ENCODE measurements at places on chromosomes 3 and 15.

GRCh38 chr3:24829011-24829581, 334.4 kb upstream of the THRB start:
- peak; percentile 2 for DNase-seq

- DNase-seq, result no peak
Observed at GRCh38 chr15:32637704-32638103, 3.8 kb upstream of the SCG5 start.

- no peak for DNase-seq
Observed at GRCh38 chr3:185986198-185986777, 48.5 kb upstream of the TRA2B start.

GRCh38 chr3:117665296-117665695, 955.7 kb downstream of the TUSC7 start:
- DNase-seq, result no peak

- DNase-seq, result no peak
Observed at GRCh38 chr15:74171965-74172541, 1.5 kb upstream of the ISLR start.

GRCh38 chr3:46923559-46924350, 46.2 kb downstream of the PTH1R start:
- DNase-seq, result no peak

DNA sequence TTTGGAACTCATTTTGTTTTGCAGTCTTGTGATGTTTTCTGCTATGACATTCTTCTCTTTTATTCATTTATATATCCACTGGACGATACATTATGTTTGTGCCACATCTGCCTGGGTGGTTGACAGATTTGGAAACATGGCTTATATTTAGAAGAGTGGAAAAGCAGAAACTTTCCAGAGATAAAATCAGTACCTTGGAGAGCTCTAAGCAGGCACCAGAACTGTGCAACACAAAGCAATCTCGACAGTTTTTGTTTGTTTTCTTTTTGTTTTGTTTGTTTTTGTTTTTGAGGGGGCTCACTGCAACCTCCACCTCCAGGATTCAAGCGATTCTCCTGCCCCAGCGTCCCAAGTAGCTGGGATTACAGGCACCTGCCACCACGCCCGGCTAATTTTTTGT, 45.5 kb downstream of the SYN2 start:
- no peak for DNase-seq

- no peak for DNase-seq
Observed at GRCh38 chr3:37301980-37302708, 127.8 kb upstream of the LRRFIP2 start.

GRCh38 chr15:34014556-34014955, 24.4 kb downstream of the AVEN start:
- no peak for DNase-seq

DNA sequence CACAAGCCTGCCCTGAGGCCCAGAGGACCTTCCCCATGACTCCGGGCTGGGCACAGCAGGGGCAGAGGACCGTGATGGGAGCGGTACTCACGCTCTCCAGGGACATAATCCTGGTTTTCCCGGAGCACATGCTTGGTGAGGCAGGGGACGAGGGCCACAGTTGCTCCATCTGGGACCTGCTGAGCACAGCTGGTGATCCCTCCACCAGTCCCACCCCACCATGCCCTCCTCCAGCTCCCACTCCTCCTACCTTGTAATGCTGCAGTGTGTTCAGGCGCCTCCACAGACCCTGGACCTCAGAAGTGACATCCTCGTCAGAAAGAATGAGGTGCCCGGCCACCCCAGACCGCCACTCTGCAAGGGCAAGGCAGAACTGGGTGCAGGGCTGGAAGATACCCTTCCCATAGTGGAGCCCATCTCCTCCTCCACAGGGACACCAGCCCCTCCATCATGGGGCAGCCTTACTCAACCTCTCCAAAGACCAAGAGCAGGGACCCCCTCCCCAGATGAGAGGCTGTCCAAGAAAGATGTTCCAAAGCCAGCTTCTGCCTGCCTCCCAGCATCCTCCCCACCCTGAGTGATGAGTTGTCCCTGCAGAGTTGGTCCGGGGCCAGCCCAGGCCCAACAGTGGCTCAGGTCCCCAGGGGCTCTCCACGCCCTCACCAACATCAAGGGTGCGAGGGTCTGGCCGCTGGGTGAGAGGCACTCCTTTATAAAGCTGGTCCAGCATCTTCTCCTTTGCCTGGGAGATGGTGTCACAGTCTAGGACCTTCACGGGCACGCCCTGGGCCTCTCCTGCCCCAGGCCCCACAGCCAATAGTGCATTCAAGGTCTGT, 19.5 kb downstream of the PLXNB1 start:
- no peak for DNase-seq

GRCh38 chr3:3902161-3902560, 102.9 kb downstream of the LRRN1 start:
- no peak for DNase-seq

DNA sequence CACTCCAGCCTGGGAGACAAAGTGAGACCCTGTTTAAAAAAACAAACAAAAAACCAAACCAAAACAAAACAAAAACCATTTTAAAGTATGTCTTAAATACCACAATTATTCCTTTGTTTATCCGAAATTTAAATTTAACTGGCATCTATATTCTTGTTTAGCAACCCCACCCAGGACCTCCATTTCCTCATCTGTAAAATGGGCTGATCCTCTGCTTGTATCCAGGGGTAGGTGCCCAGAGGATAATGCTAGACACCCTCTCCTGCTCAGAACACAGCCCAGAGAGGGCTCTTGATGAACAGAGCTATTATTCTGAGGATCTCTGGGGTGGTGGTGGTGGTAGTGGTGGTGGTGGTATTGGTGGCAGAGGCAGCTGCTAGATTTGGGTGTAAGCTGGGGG, 9.8 kb downstream of the SH2D7 start:
- DNase-seq, result no peak

Measured in stimulated activated naive B cell treated with anti-CD40 and anti-IgM and Interleukin-4, amounts not matched to agents 10 μg/mL and 1 μg/mL and 100 μg/mL, for 72 hours (primary cell).